IPS-NIHi11 (cell line): ENCODE measurements at places on chromosomes 7 and 10.
A peak's percentile ranks its signal among the peaks of the same experiment; 100 is the strongest.

DNA sequence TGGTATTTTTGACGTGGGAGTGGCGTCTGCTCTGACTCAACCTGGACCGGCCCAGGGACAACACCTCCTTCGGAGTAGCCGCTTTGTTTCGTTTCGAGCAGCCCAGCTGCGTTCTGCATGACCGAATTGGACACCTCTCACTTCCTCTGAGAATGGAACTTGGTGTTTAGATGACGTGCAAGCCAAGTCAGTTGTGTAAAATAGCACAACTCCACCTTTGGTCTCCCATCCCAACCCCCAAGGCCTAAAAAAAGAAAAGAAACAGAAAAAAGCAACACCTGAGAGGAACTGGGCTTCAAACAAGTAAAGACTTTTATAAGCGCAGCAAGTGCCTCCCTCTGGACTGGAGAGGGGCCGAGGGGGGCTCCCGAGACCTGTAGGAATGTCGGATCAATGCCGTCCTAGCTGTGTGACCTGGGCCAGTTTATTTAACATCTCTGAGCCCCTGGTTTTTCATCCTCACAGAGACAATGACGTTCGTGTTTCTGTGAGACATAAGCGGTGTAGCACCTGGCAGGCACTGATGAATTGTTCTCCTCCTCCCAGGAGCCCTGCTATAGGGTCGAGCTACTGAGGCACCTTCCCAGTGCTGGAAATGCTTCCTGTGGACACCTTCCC is 52.0 kb upstream of the SMNDC1 start:
- DNase-seq = peak; percentile 56

- DNase-seq = no peak
Measured at GRCh38 chr7:115474137-115474536, 552.2 kb downstream of the MDFIC start.

- DNase-seq = no peak
Measured at GRCh38 chr10:4018054-4018511, 233.1 kb upstream of the KLF6 start.

DNA sequence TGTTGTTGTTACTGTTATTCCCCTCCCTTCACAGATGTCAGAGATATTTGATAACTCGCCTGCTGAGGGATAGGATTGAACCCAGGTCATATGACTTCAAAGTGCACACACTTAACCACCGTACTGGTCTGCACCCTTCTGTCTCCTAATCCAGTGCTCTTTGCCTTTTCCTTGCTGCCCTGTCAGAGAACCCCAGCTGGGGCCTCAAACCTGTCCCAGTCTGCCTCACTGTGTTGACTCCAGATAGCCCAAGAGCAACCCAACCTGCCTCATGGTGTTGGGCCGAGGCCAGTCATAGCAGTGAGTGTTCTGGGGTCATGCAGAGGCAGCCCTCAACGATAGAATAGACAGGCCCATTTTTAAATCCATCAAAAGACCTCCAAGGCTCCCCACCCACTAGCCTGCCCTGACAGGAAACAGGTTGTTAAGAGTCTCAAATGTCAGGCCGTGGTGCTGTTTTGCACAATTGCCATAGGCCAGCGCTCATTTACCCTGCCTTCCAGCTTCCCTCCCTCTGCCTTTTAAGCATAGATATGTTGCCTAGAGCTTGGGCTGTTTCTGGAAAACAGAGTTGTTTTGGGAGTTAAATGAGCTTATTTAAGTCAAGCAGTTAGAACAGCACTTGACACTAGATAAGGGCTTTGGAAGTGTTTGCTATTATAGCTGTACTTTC is 37.0 kb upstream of the PDCD4 start:
- peak; percentile 75 for DNase-seq

DNA sequence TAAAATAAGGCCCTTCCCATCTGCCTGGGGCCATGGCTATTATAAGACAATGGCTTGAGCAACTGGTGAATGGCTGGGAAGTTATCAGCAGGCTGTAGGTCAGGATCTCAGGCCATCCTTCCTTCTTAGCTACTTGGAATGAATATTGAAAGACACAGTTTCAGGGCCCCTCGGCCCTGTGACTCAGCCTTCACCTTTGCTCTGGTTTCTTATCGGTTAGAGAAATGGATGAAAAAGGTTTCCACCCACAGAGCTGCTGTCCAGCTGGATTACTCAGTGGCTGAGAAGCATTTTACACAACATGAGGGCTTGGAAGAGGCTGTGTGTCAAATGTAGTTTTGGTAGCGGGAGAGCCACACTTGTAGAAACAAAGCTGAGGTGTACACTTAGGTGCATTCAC is 9.4 kb downstream of the ACSL5 start:
- DNase-seq = no peak

DNA sequence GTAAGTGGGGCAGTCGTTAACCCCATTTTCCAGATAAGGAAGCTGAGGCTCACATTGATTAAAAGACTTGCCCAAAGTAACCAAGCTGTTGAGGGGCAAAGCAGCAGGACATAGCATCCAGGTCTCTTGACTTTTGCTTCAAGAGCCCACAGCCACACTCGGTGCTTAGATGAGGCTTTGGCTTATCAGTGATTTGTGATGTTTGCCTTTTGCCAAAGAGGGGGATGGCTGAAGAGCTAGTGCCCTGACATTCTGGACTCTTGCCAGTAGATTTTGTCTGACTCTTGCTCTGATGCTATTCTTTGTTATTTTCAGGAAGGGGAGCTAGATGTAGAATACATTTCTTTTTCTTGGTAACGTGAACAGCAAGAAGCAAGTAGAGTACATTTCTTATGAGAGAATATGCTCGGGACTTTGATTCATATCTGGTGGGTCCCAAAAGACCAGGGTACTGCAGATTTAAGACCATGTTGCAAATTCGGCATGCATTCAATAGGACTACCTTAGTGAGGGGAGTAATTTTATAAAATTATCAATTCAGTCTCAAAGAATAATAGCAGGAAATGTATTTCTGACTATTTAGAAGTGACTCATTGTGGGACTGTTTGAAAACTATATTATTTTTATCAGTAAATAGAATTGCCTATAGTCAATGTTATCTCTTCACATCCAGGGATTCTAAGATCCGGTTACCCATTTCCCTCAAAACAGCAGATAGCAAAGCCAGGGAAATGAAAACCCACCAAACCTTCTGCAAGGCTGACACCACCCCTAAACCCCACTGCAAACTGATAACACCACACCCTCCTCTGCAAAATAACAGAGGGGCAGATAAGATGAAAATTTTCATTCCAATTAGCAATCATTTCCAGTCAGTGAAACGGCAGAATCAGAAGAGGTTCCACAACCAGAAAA is 180.0 kb upstream of the BMPER start:
- DNase-seq = no peak

- peak; percentile 17 for DNase-seq
Measured at GRCh38 chr7:55774327-55775050, 88.1 kb downstream of the SEPTIN14 start.

DNA sequence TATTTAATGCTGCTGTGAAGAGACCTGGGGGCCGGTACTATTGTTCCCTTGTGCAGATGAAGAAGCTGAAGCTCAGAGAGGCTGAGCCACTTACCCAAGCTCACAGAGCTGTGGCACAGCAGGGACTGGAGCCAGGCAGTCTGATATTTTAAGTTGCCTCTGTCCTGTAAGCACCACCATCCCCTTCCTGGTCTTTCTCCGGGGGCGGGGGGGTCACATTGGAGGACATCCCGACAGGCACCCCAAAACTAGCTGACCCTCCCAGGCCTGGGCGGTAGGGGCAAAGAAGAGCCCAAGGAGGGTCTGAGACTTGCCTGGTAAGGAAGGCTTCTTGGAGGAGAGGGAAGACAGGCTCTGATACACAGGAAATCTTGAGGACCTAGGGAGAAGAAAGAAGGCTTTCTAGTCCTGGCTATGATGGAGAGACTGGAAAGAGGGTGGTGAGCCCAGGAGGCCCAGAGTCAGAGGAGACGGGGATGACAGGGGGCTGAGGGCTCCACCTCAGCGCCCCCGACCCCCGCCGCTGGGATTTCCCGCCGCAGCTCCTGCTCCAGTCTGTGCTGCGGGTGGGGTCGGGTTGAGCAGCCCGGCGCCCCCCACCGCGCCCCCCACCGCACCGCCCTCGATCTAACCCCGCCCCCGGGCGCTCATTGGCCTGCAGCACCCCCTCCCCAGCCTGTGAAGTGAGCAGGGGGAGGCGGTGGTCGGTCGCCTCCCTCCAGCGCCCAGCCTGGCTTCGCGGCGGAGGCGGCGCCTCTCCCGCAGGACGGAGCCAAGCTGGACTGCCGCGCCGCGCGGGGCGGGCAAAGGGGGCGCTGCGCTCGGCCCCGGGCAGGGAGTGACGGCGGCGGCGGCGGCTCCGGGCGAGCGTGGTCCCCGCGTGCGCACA is at the start of gene ADCYAP1R1:
Gene ADCYAP1R1, plus strand, starts transcription at position 711 of the 889 bp plus-strand sequence. CDS start 10,957 bp downstream, outside the sequence.
- DNase-seq = peak; percentile 96
